ENCODE measurements at places on chromosomes 7 and 10.

- DNase-seq = no peak
- H3K4me1 ChIP-seq = no peaks in the 10 kb centered on the region
These were observed 74.4 kb downstream of the RAB11FIP2 start for GRCh38 chr10:117972168-117972837.

DNA sequence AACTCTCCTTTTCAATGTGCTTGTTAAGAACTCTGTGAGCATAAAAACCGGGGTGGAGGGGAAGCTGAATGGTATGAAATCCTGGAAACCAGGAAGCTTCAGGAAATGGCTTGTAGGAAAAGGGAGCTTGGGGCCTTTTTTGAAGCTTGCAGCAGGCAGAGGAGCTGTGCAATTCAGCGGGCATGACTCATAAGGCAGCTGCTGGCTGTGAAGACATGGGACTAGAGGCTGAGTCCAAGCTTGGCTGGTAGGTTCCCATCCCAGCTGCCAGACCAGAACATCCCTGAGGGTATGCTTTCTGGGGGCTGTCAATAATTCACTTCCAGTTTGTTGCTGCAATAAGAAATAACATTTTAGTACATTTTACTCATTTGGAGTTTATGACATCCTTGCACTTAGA is 36.8 kb upstream of the CDC14C start:
- no peaks in the 10 kb centered on the region for H3K4me1 ChIP-seq
- no peaks in the 10 kb centered on the region for H3K36me3 ChIP-seq
- H3K27ac ChIP-seq = no peak overlapping the region
- no peak overlapping the region for H3K4me3 ChIP-seq
- no peak for DNase-seq

- no peak overlapping the region for H3K4me3 ChIP-seq
- no peak overlapping the region for H3K27ac ChIP-seq
- no peaks in the 10 kb centered on the region for H3K27me3 ChIP-seq
- peaks cover 17% of the 10 kb centered on the region for H3K4me1 ChIP-seq
- H3K36me3 ChIP-seq = no peaks in the 10 kb centered on the region
These were observed 84.0 kb downstream of the ANLN start for GRCh38 chr7:36473454-36474282.

DNA sequence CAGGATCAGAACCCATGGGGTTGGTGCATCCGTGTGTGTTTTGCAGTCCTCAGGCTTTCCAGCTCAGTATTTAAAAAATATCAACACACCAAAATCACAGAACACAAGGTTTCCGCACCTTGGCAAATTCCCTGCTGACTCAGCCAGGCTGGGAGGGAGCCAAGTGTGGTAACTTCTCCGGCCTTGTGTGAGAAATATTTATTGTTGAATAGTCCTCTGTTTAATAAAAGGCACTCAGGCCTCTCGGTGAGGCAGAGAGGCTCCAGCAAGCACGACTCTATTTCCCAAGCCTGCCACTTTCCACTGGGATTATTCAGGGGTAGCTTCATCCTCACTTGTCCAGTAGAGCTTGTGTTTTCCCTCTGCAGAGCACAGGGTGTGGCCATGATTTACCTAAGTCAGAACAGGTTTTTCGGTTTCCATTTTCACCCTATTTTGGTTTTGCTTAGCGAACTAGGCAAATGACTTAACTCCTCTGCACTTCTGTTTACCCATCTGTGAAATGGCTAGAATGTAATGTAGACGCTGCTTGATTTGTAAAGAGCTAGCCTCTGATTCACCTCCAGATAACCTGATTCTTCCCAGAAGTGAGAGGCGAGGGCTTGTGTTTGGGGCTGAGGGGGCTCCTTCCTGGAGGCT is 13.0 kb upstream of the CHST15 start:
- peaks cover 9% of the 10 kb centered on the region for H3K4me1 ChIP-seq
- H3K36me3 ChIP-seq = no peaks in the 10 kb centered on the region
- H3K4me3 ChIP-seq = no peak overlapping the region

DNA sequence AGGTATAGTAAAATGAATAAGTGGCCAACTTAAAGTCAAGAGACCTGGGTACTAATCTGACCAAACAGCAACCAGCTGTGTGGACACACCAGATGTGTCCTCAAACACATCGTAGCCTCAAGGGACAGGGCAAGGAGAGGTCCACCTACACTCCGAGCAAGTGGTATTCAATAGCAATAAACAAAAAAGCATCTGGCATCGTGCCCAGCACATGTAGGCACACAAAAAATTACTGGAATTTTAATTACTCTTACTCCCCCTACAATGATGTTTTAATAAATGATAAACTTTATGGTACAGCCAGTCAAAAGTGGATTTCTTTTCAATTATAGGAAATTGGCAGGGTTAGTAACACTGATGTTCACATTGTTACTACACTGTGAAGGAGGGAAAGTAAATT is 3.5 kb upstream of the RGS10 start:
- H3K27me3 ChIP-seq = peaks cover 36% of the 10 kb centered on the region
- H3K4me1 ChIP-seq = peaks cover 12% of the 10 kb centered on the region
- no peak overlapping the region for H3K4me3 ChIP-seq
- peaks cover 7% of the 10 kb centered on the region for H3K36me3 ChIP-seq
- no peak overlapping the region for H3K27ac ChIP-seq

DNA sequence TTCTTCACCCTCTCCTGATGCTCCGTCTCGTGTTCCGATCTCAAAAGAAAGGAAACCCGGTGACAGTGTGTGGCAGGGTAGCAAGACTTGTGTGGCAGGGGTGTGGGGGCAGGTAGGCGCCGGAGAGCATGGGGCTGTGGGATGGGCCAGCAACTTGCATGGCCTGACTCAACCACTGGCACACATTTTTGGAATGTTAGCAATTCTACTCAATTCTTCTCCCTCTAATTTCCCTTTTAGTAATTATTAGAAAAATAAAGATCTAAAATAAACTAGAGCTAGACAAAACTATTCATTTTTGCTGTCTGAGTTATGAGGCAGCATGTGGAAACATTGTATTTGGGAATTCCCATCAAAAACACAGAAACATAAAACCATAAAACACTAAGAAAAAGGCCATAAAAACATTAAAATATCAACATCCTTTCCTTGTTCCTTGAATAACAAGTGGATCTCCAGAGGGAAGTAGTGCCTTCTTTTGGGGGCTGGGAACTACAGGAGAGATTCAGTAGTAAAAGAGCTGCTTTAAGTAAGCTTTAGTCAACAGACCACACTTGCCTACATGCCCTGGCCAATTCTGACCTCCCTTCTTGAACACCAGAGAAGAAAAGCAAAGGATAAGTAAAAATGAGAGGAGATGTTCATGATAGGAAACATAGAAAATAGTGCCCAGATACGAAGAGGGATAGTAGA is 21.8 kb downstream of the SEMA3C start:
- H3K27me3 ChIP-seq = no peaks in the 10 kb centered on the region
- no peak for DNase-seq
- H3K4me1 ChIP-seq = no peaks in the 10 kb centered on the region
- H3K36me3 ChIP-seq = no peaks in the 10 kb centered on the region

- DNase-seq = no peak
- H3K4me1 ChIP-seq = no peaks in the 10 kb centered on the region
- no peak overlapping the region for H3K27ac ChIP-seq
- no peaks in the 10 kb centered on the region for H3K27me3 ChIP-seq
These were observed 513.3 kb downstream of the MDFIC start for GRCh38 chr7:115435178-115435577.

DNA sequence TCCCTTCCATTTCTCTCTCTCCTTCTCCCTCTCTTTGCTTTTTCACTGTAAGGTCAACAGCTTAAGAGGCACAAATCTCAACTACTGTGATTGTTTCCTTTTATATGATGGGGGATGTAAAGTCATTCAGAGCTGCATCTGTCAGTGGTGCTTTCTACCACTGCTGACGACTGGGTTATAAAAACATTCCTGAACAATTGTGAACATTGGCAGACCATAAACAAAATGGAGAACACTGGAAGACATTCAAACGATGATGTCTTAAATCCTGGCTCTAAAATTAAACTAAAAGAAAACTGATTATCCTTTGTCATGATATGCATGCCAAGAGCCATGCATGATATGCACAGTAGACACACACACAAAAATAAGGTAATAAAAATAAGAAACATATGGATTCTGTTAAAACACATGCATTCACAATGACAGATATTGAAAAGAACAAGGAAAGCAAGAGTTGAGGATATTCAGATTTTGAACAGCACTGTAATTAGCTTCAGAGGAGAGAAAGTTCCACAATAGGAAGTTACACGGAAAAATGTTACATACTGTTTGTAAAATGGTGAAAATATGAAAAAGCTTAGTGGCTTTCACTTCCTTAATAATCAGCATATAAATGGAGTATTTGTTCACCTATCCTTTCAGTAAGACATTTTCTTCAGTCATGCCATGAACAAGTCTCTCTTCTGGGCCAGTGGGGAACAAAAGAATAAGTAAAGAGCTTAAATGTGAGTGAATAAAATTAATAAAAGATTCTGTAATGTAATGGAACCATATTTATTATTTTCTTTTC is 89.2 kb downstream of the RNLS start:
- H3K27me3 ChIP-seq = peaks cover 16% of the 10 kb centered on the region
- H3K4me1 ChIP-seq = peaks cover 12% of the 10 kb centered on the region
- H3K4me3 ChIP-seq = no peak overlapping the region
- no peaks in the 10 kb centered on the region for H3K36me3 ChIP-seq
- no peak overlapping the region for H3K27ac ChIP-seq
- DNase-seq = no peak

DNA sequence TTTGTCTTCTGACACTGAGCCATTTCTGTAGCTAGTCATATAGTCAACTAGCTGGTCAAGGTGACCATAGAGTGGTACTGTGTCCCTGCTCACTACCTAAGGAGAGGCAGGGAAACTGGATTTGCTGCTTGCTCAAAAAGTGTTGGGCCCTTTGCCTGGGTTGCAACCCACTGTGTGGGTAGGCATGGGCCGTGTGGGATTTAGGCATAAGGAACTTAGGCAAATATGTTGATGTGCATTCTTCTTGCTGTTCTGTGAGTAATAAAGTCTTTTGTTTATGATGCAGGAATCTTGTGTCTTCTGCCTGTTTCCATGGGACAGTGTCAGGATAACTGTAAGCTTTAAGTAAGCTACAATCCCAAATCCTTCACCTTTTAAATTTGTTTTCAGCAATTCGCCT is 23.1 kb upstream of the TCTN3 start:
- no peak for DNase-seq
- H3K4me1 ChIP-seq = peaks cover 1% of the 10 kb centered on the region
- H3K4me3 ChIP-seq = no peak overlapping the region
- no peaks in the 10 kb centered on the region for H3K36me3 ChIP-seq
- H3K27me3 ChIP-seq = peaks cover 5% of the 10 kb centered on the region
- H3K27ac ChIP-seq = no peak overlapping the region

DNA sequence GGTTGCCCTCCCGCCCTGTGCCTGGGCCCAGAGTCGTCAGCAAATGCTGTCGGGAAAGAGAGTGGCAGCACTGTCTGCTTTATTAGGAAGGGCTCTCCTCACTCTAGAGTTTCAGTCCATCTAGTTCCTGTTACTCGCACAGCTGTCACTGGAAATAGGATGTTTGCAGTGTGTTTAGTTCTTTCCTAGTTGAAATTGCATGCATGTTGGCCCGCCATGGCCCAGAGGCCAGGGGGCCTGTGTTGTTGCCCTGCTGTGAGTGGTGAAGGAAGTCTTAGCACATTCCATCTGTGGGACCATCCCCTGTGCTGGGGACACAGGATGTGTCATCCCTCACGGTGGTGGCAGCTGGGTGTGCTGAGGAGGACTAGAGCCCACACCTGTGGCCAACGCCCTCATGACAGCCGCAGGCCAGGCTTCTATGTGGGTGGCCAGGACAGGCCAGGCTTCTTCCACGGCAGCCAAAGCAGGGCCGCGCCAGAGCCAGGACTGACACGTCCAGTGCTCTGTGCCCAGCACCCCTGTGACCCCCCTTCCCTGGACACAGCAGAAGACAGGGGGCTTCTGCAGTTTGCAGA is 45.4 kb downstream of the ZNF467 start:
- H3K27me3 ChIP-seq = no peaks in the 10 kb centered on the region
- no peak overlapping the region for H3K27ac ChIP-seq
- H3K4me1 ChIP-seq = no peaks in the 10 kb centered on the region
- no peak overlapping the region for H3K4me3 ChIP-seq
- DNase-seq = no peak
- H3K36me3 ChIP-seq = no peaks in the 10 kb centered on the region

- no peaks in the 10 kb centered on the region for H3K36me3 ChIP-seq
- H3K27me3 ChIP-seq = no peaks in the 10 kb centered on the region
- H3K27ac ChIP-seq = no peak overlapping the region
- no peaks in the 10 kb centered on the region for H3K4me1 ChIP-seq
These were observed 87.3 kb upstream of the FOXI2 start for GRCh38 chr10:127649642-127650041.

DNA sequence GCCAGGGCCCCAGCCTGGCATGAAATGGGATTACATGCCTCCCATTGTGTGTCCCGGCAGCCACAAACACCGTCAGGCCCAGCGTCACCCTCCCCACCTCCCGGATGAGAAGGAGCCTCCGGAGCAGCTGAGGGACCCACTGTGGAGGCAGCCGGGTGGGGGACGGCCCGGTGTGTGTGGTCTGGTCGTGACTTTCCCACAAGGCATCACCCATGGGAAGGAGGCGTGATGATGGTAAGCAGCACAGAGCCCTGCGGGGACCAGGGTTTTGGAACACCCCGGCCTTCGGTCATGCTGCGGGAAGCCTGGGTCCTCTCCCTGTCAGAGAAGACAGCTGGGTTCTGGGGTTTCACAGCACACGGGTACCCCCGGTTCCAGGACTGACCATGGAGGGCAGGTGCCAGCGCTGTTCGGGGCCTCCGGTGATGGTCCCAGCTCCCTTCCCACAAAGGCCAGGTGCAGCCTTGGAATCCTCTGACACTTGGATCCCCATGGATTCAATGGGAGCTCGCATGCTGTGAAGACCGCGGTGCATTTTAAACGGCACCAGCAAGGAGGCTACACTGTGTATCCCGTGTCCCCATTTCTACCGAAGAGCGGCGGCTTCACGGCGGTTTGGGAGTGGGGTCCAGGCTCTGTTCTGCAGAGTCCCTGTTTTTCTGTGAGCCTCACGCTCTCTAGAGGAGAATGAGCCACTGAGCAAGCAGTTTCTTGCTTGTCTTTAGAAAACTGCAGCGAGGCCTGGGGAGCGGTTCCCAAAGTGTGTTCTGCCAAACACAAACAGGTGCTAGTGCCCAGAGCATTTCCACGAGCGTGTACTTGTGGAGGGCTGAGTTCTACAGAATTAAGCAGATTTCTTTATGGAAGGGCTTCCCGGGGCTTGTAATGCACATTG is 336.0 kb downstream of the ADARB2 start:
- H3K4me3 ChIP-seq = no peak overlapping the region
- H3K27ac ChIP-seq = no peak overlapping the region
- H3K36me3 ChIP-seq = no peaks in the 10 kb centered on the region
- no peaks in the 10 kb centered on the region for H3K4me1 ChIP-seq
- DNase-seq = no peak
- no peaks in the 10 kb centered on the region for H3K27me3 ChIP-seq

GRCh38 chr10:35059481-35059880 is 30.7 kb downstream of the CUL2 start:
- H3K27me3 ChIP-seq = no peaks in the 10 kb centered on the region
- H3K36me3 ChIP-seq = peaks cover 60% of the 10 kb centered on the region
- peaks cover 5% of the 10 kb centered on the region for H3K4me1 ChIP-seq
- DNase-seq = no peak
- H3K27ac ChIP-seq = no peak overlapping the region

All from activated T-helper 2 cell treated with anti-CD3 and anti-CD28 coated beads, Interferon-gamma antibody, Interleukin-2, Interleukin-4, amounts not matched to agents 10 μg/mL and 5 μg/mL and 100 μg/mL, durations not matched to agents 14 hours and 24 hours and 36 hours (primary cell).